Stimulated activated CD4-positive, alpha-beta T cell treated with anti-CD3 and anti-CD28 coated beads, Interleukin-4, amount 100 ng/mL, for 1 hour (primary cell): ENCODE measurements at places on chromosomes 3 and 15.

DNA sequence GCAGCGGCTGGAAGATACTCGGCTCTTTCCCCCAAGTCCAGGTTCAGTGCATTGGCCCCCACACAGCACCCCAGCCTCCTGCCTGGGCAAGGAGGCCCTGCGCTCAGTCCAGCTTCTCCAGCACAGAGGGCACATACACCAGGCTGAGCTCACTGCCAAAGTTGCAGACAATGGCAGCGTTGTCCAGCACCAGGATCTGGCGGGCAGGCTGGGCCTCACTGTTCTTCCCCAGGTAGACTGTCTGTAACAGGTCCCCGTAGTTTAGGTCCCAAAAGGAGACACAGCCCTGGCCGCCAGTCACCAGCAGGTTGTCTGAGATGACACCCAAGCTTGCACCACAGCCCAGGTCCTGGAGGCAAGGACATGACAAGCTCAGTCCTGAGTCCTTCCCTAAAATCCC is 32.9 kb downstream of the PTPN23 start:
- DNase-seq = no peak

DNA sequence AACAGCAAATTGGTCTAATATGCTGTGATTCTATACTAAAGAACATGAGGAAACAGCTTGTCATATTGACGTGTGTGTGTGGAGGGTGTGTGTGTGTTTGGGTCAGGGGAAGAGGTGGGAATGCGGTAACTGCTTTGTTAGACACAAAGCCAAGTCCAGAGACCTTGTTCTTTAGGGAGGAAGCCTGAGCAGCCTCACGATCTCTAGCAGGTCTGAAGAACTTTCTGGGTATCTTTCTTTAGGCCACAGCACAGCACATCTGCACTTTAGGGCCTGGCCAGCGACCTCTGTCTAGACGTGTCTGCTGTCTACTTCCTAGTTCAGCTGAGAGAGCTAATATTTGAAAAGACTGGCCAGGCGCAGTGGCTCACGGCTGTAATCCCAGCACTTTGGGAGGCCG is 220.0 kb upstream of the TPRG1 start:
- no peak for DNase-seq

GRCh38 chr3:59386165-59386564 is 336.3 kb upstream of the CFAP20DC start:
- DNase-seq = no peak

DNA sequence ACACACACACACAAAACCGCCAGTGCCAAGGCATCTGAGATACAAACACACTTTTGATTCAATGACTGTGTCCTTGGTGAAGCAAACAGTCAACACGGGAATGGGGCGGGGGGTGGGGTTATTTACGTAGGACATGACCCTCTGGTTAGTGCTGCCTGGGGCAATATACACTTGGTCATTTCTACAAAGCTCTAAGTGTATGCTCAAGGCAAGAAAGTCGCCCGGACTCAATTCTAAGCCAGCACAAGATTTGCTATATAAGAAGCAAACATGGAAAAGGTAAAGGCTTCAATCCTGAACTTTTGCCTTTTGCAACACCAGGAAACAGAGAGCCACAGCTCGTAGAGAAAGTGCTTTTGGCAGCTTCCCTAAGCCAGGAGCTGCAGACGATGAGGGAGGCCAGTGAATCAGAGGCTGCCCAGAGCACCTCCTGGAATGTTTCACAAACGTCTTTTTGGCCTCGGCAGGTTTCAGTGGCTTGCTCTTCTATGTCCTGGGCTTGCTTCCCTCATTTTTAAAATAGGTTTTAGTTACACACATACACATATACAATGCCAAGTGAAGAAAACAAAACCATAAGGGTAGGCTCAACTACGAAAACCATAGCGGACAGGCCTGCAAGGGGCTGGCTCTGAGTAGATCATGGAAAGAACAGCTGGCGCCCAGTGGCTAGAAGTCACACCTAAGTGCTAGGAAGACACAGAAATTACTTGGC is 73.6 kb downstream of the TM4SF4 start:
- no peak for DNase-seq

GRCh38 chr3:175149675-175150074 is 290.5 kb downstream of the NAALADL2 start:
- no peak for DNase-seq

DNA sequence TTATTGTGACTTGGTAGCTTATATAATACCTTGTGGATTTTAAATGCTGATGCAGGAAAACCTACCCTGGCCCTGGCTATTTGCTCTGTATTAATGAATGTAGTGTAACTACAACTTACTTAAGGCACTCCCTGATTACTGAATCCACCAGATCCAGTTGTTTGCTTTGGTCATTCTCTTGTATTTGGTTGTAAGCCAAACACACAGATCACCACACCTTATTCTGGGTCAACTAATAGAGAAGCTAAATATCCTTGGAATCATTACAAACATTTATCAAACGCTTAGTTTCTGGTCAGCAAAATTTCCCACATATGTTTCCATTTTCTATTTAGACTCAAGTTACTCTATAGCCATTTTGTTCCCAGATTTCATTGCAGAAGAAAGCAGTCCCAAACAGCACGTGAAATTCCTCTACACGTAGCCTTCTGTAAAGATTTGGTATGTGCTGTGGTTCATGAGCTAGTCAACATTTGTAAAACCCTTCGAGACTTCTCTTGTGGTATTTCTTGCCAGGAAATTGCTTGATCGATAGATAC is 322.6 kb downstream of the MEX3B start:
- no peak for DNase-seq

DNA sequence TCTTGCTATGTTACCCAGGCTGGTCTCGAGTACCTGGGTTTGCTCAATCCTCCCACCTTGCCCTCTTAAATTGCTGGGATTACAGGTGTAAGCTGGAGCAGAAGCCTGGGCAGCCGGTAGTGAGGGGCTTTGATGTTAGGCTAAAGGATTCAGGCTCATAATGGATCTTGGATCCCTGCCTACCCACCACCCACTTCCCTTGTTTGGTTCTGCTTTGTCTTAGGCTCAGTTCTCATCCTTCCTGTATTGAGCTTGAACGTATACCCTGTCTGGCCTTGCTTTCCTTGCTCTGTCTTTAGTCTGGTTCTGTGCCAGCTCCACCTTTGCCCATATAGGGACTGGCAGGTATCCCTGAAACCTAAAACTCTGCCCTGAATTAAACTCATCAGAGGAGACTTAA is 1.7 kb downstream of the PPCDC start:
- DNase-seq = no peak

GRCh38 chr3:78260388-78260787 is 1220.5 kb downstream of the ROBO2 start:
- no peak for DNase-seq

- no peak for DNase-seq
Observed at GRCh38 chr15:27057904-27058645, 87.1 kb downstream of the GABRG3 start.

DNA sequence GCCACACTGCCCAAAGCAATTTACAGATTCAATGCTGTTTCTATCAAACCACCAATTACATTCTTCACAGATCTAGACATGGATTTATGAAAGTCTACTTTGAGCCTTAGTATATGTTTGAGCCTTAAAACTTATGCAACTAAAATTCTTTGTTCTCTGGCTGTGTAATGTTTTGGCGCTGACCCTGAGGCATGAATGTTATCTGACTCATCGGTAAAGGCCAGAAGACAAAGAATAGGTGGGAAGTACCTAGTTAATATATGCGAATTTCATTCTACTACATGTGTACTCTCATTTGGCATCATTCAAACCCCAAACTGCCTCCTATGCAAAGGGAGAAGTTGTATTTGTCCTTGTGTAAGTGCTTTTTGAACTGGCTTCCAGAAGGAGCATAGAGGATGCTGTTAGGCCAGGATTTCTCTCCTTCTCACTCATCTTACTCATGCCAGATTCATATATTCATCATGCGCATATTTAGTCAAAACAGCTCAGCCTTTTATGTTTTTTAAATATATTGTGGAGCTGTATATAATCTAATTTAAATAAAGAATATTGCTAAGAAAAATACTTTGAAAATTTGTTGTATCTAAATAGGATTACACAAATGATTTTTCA is 204.2 kb downstream of the NFKBIZ start:
- DNase-seq = no peak

DNA sequence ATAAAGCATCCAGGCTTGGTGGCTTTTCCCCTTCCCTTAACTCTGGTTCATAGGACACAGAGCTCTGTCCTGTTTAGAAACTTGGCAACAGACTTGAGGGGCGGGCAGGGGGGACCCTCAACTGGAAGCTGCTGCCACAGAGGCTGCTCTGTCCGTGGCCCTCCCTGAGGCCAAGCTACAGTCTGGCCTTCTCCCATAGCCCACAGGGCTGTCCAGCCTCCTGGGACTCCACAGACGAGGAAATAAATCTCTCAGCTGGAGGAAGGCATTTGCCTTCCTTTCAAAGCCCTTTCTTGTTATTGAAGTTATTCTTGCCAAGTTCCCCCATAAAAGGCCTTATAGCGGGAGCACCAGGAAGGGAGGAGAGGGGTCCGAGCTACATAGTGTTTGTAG is 248.8 kb upstream of the TPM1 start:
- DNase-seq = no peak

- no peak for DNase-seq
Observed at GRCh38 chr3:133857767-133858166, 37.9 kb downstream of the RAB6B start.

- no peak for DNase-seq
Observed at GRCh38 chr3:143608966-143609365, 239.3 kb downstream of the SLC9A9 start.
